Suprapubic skin (tissue), 4 donors: ENCODE measurements at places on chromosomes 2 and 18. TPM values are rescaled to one million over a fixed set of nuclear protein-coding genes. Genes with fewer than 3 reads are reported as not detected.

DNA sequence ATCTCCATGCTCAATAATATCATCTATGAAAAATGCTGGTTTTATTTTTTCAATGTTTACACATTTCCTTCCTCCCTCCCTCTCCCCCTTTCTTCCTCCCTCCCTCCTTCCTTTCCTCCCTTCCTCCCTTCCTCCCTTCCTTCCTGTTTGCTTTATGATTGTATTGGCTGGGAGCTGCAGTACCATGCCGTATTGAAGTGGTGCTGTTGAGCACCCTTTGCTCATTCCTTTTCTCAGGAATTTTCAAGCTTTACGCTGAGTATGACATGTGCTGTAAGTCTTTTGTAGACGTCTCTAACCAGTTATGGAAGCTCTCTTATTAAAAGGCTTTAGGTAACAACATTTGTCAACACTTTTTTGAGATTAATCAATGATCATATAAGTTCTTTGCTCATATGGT is 100.4 kb downstream of the SNTG2 start:
- DNase-seq = no peak

GRCh38 chr2:148971547-148971946 is 67.0 kb upstream of the LYPD6B start:
- no peak for DNase-seq

- DNase-seq = no peak
These were observed 38.2 kb downstream of the FOSL2 start for GRCh38 chr2:28430788-28431418.

- DNase-seq = no peak
These were observed 39.5 kb upstream of the ARL4C start for GRCh38 chr2:234536178-234536965.

DNA sequence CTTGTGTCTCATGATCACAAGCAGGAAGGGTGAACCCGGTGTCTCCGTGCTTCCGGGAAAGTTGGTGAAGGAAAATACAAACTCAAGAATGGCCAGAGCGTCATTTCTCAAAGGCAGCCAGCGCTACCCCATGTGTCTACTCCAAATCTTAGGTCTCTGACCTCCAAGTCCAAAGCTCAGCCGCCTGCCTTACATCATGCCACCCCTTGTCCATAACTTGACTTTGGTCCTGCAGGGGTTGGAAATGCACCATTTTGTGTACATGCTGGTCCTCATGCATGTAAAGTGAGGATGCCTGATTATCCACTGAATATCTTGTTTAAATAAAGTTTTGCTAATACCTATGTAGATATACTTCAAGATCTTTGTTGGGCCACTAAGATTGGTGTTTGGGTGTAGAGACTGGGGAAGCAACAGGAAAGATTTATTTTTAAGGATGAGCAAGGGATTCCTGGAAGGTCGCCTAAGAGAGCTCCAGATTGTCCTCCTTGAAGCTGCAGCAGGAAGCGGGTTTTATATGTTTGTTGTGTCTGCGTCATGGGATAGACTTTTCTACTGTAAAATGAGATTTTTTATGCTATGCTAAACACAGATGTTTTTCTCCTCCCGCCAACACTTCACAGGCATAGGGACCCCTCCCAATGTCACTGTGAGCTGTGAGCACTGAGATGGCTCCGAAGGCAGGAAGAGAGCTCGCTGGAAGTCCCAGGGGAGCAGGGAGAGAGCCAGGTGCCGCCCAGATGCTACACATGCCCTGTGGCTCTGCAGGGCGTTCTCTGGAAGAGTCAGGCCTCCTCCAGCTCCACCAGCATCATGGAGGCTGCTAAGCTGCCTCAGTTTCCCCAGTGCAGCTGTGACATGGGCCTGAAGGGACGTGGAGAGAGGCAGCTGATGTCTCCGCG is 176.2 kb upstream of the HDAC4 start:
- DNase-seq = no peak

DNA sequence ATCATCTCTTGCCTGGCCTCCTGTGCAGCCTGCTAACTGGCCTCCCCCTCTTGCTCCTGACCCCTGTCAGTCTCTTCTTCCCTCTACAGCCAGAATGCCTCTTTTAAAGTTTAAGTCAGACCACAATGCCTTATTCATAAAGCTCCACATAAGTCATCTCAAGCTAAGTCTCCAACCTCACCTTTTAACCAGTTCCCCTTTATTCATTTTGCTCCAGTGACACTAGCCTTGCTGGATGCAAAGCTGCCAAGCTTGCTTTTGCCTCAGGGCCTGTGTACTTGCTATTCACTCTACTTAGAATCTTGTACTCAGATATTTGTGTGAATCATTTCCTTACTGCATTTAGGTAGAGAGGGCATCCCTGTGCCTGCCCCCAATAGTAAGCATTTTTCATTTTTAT is 180.9 kb downstream of the PDE1A start:
- no peak for DNase-seq

GRCh38 chr18:58997811-58998337 is 133.2 kb downstream of the ZNF532 start:
- DNase-seq = no peak

- no peak for DNase-seq
These were observed 265.3 kb downstream of the RNF144A start for GRCh38 chr2:7182525-7182924.

Gene LYPD6
- total RNA-seq = not detected

Gene ALK
- total RNA-seq = 0.42 TPM

GRCh38 chr2:54665436-54665856 is 58.0 kb upstream of the EML6 start:
- no peak for DNase-seq

DNA sequence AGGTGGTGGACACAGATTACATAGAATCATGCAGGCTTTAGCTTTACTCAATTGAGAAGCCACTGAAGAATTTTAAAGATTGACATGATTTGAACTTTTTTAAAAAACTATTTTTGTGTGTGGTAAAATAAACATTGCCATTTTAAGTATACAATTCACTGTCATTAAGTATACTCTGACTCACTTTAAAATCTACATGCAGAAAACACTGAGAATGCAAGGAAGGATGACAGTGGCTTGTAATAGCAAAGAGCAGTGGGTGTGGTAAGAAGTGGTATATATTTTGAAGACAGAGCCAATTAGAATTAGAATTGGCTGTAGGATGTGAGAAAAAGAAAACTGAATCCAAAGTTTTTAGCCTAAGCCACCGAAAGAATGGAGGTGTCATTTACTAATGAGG is 14.9 kb downstream of the TRMT61B start:
- DNase-seq = no peak

DNA sequence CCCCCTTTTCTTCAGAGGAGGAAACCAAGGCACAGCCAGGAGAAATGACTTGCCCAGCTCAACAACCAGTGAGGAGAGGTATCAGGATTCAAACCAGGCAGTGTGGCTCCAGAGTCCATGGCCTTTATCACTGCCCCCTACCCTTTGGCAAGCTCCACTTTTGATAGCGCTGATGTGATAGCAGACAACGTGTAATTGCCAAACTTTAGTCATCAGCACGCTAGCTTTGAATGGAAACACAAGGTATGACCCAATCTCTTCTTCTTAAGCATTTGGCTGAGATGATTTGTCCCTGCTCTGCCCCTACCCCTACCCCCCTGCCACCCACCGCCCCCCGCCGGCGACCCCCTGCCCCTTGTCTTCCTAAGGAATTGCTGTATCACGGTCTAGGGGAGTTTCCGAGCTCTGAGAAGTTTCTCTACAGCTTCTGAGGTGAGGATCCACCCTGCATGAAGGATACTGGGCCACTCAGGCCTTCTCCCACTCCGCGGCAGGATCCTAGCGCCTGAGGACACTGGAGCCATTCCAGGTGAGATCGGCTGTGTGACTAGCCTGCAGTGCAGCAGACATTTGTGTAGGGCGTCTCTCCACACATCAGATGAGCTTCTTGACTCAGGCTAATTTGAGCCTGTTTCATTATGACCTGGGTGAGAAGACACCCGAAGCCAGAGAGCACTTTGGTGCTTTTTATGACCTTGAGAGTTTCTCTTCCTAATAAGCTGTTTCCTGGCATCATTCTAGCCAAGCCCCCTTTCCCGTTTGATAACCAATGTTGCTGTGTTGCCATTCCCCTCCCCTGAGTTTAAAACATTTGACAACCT is 75.1 kb upstream of the MAP4K4 start:
- no peak for DNase-seq

DNA sequence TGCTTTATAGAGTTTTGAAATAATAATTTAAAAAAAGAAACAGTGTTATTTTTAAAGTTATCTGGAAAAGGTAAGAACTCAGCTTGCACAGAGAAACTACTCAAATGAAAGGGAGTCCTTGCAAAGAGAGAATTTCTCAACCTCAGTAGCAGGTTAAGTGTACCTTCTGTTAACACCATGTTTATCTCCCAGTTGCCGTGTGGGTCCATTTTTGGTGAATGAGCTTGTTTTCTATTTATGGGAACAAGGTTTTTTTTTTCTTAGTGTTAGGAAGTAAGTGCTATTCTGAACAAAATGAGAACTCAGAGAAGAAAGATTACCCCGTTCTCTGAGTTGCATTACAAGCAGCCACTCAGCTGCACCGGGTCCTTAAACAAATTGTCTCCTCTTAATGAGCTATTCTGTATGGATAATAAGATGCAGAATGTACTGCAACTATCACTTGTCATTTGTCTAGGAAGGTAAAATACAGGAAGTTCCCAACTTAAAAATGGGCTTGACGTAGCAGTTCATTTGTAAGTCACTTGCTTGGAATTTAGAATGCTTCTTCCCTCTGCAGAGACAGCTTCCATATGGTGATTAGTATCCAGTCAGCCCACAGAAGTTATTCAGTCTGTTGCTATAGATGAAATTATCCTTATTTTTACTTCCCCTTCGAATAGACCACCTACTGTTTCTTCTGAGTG is 74.9 kb downstream of the LTBP1 start:
- no peak for DNase-seq

DNA sequence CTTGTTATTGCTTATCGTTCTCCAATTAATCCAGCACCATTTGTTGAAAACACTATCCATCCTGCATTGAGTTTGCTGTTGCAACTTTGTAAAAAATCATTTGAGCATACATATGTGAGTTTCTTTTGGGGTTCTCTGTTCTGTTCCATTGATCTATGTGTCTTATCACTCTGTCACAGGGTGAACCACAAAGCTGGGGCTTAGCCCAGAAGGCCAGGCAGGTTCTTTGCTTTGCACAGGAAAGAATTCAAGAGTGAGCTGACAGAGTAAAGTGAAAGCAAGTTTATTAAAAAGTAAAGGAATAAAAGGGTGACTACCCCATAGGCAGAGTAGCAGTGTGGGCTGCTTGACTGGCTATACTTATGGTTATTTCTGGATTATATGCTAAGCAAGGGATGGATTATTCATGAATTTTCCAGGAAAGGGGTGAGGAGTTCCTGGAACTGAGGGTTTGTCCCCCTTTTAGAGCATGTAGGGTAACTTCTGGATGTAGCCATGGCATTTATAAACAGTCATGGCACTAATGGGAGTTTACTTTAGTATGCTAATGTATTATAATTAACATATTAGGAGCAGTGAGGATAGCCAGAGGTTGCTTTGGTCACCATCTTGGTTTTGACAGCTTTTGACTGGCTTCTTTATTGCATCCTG is 46.8 kb downstream of the RNF138 start:
- DNase-seq = no peak

Gene ANKRD23
- total RNA-seq = 8.2 TPM

DNA sequence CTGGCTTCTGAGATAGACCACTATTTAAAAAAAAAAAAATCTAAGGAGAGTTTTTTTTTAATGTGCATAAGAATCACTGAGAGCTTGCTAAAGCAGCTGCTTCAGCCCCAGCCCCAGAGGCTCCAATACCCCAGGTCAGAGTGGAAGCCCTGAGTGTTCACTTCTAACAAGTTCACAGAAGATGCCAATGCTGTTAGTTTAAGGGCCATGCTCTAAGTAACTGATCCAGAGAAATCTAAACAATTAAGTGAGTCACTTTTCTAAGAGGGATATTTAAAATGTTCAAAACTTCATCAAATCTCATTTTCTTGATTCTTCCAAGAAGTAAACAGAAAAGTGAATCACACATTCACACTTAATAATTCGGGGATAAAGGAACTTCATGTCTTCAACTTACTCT is 126.4 kb upstream of the CD226 start:
- DNase-seq = no peak

Gene SFXN5
- 22.1 TPM for total RNA-seq

GRCh38 chr2:142307086-142307485 is 176.3 kb upstream of the LRP1B start:
- DNase-seq = no peak

GRCh38 chr2:33023728-33024500 is 77.2 kb downstream of the LTBP1 start:
- no peak for DNase-seq

DNA sequence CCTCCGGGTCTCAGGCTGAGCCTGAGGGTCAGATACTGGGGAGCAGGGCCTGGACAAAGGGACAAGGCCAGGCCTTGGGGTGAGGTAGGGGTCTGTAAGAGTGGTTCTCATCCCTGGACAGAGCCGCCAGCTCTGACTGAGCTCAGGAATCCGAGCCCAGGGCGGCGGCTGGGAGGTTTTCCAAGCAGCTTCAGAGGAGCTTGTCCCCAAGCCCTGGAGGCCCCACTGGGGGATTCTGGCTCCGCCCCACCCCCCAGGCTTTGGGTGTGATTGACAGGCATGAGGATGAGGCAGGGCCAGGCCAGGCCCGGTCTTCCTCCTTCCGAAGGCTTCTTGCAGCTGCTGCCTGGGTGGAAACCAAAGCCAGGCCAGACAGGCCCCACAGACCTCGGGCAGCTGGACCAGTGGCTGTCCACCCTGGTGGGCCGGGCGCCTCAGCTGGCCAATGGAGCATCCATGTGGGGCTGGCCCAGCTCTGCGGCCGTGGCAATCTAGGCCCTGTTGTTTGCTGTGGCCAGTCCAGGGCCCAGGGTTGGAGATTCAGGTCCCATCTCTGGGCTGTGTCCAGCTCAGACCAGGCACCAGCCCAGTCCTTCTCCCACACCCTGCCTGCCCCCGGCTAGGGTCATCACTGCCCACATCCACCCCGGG is 23.1 kb upstream of the GPC1 start:
- peak; percentile 56 for DNase-seq

Gene PCGF1
- total RNA-seq = 77.0 TPM

Gene CABYR
- total RNA-seq = 1.2 TPM

GRCh38 chr18:10160251-10160650 is 246.4 kb downstream of the VAPA start:
- no peak for DNase-seq

DNA sequence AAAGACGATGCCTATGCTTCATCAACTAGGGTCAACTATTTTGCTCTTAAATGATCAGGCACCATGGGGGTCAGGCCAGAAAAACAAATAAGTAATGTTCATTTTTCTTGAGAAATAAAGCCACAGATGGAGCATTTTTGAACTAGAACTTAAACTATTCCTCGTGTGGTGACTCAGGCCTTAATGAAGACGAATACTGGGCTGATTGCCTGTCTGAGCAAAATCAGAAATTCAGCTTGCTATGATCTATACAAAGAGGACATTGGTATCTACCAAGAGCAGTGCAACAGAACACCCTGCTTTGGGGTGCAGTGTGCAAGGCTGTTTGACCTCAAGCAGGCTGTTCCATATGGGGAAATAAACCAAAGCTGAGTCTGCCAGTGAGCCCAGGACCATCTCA is 176.0 kb downstream of the NRP2 start:
- DNase-seq = no peak

GRCh38 chr2:108423502-108424251 is 25.3 kb upstream of the GCC2 start:
- no peak for DNase-seq

Gene SPHKAP
- total RNA-seq = 0.48 TPM

GRCh38 chr2:119644186-119644585 is 34.8 kb upstream of the TMEM177 start:
- DNase-seq = no peak
